Caco-2 (cell line): ENCODE measurements at places on chromosomes 7 and 10. TPM values are rescaled to one million over a fixed set of nuclear protein-coding genes. Genes with fewer than 3 reads are reported as not detected.

The GAD2 gene
- total RNA-seq: not detected in 2 replicates

The TAS2R16 gene
- total RNA-seq: not detected in 2 replicates

The CYP3A7 gene
- total RNA-seq: not detected in 2 replicates

The MACC1 gene
- total RNA-seq: 87.7 and 96.7 TPM in 2 replicates

- no peak overlapping the region for H3K27ac ChIP-seq
- H3K36me3 ChIP-seq: no peaks in the 10 kb centered on the region
- H3K4me3 ChIP-seq: no peak overlapping the region
These were observed 9.0 kb upstream of the UCN3 start for GRCh38 chr10:5355594-5356301.
